ENCODE measurements at places on chromosomes 16 and 17. TPM values are rescaled to one million over a fixed set of nuclear protein-coding genes. Genes with fewer than 3 reads are reported as not detected.
A peak's percentile ranks its signal among the peaks of the same experiment; 100 is the strongest.

DNA sequence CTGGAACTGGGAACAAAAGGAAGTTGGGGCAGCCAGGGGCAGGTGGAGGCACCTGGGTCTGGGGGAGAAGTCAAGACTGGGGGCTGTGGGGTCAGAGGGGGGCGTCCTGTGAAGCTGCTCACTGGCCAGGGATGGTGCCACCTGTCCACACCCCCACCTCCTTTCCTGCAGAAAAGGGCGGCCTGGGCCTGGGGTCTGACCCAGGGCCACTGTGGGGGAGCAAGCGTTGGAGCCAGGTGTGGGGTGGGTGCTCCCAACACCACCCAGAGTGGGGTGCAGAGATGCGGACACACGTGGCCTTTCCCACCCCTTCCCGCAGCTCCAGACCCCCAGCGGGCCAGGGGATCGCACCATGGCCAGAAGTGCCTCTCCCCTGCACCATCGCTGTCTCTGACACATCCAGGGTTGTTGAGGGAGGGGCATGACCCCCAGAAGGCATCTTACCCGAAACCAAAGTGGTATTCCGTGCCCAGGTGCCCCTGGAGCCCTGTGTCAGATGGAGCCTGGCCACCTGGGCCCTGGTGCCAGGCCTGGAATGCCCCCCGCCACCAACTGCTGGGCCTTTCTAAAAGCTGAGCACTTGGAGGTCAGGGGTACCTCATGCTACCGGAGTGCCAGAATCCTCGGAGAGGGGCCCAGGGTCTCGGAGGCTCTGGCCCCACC is 2.6 kb upstream of the SLC16A3 start:
- no peak overlapping the region for H3K4me3 ChIP-seq
- H3K27me3 ChIP-seq = peaks cover 7% of the 10 kb centered on the region
- no peak for DNase-seq
- peaks cover 12% of the 10 kb centered on the region for H3K4me1 ChIP-seq

CDRT4 gene
- total RNA-seq = 0.62 TPM

DNA sequence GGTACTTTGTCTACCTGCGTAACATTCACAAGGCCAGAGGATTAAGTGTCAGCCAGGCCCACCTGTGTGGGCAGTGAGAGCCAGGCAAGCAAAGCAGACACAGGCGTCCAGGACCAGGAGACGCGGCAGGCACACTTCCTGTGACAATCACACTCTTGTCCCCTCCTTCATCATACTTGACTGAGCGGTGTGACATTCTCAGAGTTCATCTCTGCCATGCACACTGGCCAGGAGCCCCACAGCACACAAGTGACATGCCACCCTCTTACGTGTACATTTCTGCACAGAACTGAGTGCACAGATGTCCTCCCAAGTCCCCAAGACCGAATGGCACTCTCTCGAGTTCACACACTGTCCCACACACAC is 8.7 kb downstream of the PPP1R9B start:
- H3K27ac ChIP-seq = no peak overlapping the region
- H3K36me3 ChIP-seq = peaks cover 87% of the 10 kb centered on the region
- H3K4me1 ChIP-seq = peaks cover 6% of the 10 kb centered on the region
- H3K27me3 ChIP-seq = no peaks in the 10 kb centered on the region

DNA sequence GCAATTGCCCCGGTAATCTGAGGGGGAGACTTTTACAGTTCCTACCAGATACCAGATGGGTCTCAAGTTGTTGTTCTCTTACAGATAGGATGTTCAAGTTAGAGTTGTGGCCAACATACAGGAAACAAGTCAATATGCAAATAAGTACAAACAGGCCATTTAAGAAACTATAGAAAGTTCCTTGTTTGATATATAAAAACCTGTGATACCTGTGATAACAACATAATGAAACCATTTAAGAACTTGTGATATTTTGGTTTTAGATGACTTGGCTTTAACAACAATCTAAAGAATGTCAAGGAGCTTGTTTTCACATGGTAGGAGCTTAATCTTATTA is 16.8 kb downstream of the CDR2 start:
- H3K27ac ChIP-seq = peak overlapping the region; percentile 3
- no peak for DNase-seq
- no peak overlapping the region for H3K4me3 ChIP-seq
- peaks cover 3% of the 10 kb centered on the region for H3K36me3 ChIP-seq
- H3K27me3 ChIP-seq = no peaks in the 10 kb centered on the region

Data from A673 (cell line).